Activated naive CD8-positive, alpha-beta T cell treated with anti-CD3 and anti-CD28 coated beads, Interleukin-2, amount 50 U/mL, for 16 hours (primary cell): ENCODE measurements at places on chromosomes 3 and 15.

- no peak for DNase-seq
Measured at GRCh38 chr3:194255252-194256039, 95.7 kb downstream of the CPN2 start.

DNA sequence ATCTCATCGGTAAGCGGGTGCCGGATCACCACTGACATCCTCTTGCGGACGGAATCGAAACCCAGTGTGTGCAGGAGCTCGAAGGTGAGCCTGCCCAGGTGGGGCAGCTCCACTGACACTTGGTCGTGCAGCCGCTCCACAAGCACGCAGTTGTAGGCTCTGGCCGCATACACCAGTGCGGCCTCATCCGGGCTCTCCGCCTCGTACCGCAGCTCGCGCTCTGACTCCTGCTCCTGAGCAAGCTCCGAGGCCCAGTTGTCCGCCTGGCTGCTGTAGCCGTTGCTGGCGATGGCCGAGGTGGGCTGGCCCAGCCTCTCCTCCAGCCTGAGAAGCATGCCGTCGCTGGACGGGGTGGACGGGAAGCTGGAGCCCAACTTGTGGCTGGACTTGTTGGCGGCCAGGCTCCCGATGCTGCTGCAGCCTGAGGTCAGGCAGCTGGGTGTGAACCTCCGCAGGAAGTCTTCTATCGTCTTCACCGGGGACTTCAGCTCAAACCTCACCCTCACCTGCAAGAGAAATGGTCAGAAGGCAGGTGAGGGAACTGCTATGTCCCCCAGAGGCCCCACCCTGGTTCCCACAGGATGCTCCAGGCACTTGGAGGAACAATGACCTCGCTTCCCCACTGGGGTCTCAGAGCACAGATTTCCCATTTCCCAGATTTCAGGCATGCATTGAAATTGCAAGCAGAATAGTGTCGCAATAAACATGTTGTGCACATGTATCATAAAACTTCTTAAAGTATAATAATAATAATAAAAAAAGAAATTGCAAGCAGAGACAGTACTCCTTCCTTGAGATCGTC is 149.2 kb downstream of the ATP10A start:
- no peak for DNase-seq

DNA sequence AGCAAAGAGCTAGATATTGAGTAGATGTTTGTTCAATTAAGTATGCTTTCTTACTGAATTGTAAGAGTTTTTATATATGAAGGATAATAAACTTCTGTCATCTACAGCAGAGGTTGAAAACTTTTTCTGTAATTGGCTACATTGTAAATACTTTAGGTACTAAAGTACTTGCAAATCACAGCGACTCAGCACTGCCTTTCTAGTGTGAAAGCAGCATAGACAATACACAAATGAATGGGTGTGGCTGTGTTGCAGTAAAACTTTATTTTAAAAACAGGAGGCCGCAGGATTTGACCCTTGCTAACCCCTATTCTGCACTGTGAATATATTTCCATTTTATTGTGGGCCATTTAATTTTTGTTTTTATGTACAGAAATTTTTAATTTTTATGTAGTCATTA is 104.3 kb upstream of the TMC3 start:
- DNase-seq, result no peak

DNA sequence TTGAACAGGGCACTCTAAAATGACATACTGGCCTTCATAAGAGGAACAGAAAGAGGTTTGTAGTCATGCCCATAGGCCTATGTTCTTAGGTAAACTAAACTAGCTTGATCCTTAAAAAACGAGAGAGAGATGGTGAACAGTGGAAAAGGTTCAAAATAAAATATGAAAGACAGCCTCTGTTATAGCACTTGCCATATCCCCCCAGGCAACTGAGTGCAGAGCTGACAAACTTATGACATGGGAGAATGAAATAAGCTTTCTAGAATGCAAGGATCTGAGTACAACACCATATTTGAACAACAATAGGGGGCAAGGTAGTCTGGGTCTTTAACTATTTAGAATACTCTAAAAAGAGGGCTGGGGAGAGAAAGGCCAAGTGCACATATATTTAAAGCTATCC is 700.6 kb upstream of the CFAP20DC start:
- no peak for DNase-seq

DNA sequence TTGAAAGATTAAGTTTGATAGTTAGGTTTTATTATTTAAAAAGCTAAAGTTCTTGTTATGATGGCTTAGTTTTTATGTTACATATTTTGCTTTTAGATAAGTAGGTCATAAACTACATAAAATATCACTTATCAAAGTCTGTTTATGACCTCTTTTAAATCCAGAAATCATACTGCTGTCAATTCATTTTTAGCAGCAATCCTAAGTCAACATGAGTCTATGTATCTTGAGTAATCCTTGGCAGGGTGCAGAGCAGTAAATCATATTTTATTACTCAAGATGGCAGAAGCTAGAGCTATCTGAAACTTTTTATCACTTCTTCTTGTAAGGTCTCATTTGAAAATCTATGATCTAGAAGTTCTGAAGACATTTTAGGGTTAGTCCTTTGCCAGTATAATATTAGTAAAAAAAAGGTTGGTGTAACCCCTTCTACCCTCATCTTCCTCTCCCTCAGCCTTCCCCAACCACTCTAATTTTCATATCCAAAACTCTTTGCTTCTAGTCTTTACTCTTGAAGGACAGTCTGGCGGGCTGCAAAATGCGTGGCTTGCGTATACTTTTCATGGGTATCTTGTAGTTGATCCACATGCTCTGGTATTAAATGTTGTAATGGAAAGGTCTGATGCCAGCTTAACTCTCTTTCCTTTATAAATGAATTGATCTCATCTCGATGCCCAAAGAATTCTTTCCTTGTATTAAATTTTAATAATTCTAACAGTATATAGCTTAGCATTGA is 134.0 kb upstream of the THRB start:
- no peak for DNase-seq

DNA sequence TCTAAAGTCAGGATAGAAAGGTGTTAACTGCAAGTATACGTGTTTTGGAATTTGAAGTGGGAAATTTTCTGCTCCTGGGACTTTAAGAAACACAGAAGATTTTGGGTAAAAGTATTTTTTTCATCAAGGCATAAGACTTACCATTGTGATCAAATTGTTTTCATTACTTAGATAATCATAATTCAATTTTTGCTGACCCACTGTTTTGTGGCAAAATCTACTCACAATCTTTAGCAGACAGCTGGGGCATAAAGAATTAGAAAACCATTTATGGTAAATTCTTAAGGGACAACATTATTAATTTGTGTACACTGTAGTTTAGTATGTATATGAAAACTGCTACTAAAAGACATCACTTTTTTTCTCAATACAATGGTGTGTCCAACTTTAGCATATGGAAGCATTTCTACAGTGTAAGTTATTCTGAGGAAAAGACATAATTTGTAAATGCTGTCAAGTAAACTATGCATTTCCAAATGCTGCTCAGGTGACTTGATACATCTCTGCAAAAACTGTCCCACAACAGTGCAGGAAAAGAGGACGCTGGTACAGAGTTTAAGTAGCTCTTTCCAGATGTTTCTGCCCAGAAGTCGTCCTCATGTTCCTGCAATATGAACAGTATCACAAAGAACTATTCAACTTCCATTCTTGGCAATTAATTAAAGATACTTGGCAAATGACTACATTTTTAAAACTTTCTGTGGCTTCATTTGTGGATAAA is 52.3 kb downstream of the THSD4 start:
- DNase-seq, result no peak

GRCh38 chr3:184344579-184345316 is 7.3 kb downstream of the FAM131A start:
- DNase-seq, result no peak

GRCh38 chr15:31283043-31283442 is 43.6 kb upstream of the KLF13 start:
- DNase-seq, result no peak

DNA sequence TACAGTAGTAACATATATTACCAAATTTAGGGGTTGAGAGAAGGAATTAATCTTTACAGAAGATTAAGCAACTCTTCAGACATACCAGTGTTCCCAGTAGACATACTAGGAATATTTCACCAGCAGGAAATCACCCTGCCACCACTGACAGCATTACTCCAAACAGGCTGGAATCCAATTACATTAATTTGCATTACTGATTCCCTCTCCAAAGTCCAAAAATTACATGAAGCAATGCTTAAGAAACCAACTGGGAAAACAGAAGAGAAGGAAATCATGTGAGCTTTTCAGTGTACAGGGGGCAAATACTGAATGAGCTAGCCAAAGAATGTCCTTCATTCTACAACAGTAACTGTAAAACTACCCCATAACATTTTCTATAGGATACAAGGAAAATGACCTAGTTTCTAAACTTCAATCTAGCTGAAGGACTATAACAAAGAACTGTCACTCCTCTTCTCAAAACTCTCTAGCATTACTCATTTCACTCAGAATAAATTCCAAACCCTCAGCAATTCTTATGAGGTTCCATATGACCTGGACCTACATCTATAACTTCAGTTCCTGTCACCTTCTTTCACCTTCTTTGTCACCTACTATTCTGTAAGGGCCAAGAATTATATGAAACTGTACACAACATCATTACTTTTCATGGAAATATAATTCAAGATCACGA is 72.7 kb downstream of the INO80 start:
- DNase-seq, result no peak

- no peak for DNase-seq
Measured at GRCh38 chr3:10366651-10367101, 45.8 kb upstream of the SEC13 start.

DNA sequence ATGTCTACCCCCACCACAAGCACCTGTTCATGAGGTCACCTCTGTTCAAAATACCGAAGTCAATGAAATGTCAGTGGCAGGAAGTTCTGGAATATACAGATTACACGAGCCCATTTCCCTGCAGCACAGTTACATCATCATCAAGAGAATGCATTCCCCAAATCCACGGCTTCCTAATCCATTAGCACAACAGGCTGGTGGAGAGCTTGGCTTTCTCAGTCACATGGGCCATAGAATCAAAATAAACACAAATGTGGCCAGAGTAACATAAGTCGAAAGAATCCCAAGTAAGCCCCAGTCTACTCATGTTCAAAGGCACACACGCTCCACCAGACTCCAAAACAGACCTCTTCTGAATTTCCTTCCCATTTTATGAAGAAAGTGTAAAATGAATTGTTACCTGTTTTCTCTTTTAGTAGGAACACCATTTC is 419.3 kb downstream of the MAGI1 start:
- no peak for DNase-seq

GRCh38 chr3:32310918-32311839 is 72.7 kb downstream of the CMTM8 start:
- no peak for DNase-seq

DNA sequence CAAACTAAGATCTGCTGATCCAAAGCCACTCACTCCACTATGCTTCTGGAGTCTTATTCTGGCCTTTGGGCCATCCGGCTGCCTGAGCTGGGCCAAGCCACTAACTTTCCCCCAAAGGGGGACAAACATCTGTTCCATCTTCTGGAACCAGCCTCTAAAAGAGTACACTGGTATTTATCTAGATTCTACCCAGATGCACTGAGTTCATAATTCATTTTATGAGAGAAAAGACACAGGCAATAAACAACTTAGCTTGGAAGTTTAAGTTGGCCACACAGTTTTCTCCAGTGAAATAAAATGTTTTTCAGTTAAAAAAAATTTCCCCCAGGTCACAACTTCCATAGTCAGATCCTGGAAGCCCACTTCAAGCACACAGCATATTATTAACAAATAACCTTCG is 80.1 kb upstream of the ARHGEF3 start:
- DNase-seq, result no peak

- no peak for DNase-seq
Measured at GRCh38 chr3:66751842-66752241, 246.3 kb upstream of the KBTBD8 start.

DNA sequence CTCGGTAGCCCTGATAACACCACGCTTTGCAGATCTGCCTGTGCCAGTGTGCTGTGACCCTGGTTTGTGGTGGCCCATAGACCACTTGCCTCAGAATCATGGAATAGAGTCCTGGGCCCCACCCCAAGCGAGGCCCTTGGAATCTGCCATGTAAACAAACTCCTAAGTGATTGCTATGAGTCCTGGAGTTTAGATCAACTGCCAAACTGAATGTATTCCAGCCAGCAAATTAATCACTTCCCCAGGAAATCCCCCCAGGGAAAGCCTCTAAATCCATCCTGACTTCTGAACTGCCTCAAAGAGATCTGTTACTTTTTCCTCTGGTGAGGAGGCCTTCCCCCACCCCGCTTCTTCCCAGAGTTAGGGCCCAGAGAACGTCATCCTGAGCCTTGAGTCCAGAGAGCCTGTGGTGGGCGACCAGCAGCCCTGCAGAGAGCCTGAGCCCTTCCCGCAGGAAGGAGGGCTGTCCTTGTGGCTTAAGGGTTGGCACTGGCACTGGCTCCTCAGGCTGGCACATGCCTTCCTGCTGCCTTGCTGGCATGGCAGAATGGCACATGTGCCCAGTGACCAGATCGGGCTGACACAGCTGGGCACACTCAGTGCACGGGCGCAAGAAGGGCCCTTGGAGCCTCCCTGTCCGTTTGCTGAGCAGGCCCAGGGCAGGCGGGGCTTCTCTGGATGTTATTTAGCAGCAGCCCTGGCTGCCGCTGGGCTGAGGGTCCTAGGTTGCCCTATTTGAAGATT is 50.6 kb upstream of the PLXNA1 start:
- DNase-seq, result no peak

- DNase-seq, result no peak
Measured at GRCh38 chr15:31571676-31572075, 245.0 kb downstream of the KLF13 start.

DNA sequence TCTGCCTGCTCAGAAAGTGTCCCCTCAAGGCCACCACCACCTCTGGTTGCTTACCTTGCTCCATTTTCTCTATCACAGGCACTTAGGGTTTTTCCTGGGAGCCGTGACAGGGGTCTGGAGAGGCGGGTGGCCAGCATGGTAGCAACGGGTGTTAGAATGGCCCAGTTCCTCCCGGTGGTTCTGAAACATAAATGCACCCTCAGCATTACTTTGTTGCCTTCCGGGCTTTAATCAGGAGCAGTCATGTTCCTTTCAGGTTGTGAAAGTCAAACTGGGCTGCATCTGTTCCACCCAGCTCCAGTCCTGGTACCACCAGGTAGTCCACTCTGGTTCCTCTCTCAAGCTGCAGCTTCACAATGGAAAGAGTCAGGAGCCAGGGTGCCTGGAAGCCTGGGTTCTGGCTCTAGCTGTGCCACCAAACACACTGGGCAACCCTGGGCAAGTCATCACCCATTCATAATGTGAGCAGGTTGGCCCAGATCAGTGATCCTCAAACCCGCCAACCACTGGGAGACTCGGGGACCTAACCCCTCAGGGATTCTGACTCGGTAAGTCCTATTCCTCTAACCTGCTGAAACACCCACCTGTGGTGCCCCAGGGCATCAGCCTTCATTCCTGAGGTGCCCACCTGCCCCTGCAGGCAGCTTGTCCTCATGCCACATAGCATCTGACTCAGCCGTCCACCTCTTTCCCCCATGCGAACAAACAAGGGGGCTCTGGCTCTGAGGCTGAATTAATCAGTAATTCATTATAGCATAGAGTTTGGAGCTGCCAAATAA is 9.3 kb downstream of the BDH1 start:
- no peak for DNase-seq

DNA sequence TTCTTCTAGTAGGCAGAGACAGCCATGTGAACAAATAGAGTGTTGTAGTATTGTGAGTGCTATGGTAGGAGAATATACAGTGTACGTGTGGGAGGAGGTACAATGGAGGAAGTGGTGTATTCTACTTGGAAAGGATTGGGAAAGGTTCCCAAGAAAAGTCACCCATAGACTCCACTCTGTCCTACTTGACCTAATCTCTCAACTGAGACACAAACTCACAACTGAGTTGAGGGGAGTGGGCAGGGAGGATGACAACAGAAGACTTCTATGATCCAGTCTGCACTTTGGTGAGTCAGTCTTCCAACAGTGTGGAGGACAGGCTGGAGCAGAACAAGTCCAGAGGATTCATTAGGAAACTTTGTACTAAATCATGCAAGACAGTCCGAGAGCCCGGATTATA is 28.8 kb upstream of the AQP9 start:
- no peak for DNase-seq
